ENCODE measurements at places on chromosomes 5 and 9. TPM values are rescaled to one million over a fixed set of nuclear protein-coding genes. Genes with fewer than 3 reads are reported as not detected.

Gene SLC46A2
- total RNA-seq = not detected

Gene GKAP1
- total RNA-seq = 2.7 TPM

Gene IQGAP2
- 4.0 TPM for total RNA-seq

Gene TMEM174
- total RNA-seq = not detected

Gene EPB41L4B
- 1.4 TPM for total RNA-seq

Gene SLC6A3
- not detected for total RNA-seq

Gene CDH6
- 70.2 TPM for total RNA-seq

Gene PCDHGA11
- 0.66 TPM for total RNA-seq

DNA sequence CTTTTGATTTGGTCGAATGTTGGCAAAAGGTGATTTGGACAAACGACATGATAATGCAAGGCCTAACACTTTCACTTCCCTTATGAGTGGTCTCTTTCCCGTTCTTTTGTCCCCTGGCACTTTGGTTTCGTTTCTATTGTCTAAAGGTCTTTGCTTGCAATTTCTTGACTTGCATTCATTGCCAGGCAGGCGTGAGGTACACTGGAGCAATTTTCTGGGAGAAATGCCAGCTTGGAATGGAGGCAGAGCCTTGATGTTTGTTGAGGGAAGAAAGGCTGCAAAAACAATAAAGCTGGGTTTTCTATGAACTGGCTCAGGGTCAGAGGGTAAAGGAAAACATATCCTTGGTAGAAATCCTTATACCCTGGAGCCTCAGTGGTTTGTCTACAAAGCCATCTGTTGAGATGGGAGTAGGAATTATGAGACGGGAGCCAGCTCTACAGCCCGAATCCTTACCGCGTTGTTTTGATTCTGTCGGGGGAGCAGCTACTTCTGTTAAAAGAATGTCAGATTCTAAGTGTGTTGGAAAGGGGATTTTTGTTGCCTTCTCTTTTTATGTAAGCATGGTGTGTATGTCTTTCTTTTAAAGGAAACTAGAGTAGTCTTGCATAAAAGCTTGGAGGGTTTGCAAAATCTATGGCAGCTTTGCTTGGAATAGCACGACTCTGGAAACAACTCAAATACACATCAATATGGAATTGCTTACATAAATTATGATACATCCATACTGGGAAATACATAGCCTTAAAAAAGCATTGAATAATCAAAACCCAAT lies 158.9 kb downstream of the RMI1 start:
- DNase-seq = peak; percentile 75

DNA sequence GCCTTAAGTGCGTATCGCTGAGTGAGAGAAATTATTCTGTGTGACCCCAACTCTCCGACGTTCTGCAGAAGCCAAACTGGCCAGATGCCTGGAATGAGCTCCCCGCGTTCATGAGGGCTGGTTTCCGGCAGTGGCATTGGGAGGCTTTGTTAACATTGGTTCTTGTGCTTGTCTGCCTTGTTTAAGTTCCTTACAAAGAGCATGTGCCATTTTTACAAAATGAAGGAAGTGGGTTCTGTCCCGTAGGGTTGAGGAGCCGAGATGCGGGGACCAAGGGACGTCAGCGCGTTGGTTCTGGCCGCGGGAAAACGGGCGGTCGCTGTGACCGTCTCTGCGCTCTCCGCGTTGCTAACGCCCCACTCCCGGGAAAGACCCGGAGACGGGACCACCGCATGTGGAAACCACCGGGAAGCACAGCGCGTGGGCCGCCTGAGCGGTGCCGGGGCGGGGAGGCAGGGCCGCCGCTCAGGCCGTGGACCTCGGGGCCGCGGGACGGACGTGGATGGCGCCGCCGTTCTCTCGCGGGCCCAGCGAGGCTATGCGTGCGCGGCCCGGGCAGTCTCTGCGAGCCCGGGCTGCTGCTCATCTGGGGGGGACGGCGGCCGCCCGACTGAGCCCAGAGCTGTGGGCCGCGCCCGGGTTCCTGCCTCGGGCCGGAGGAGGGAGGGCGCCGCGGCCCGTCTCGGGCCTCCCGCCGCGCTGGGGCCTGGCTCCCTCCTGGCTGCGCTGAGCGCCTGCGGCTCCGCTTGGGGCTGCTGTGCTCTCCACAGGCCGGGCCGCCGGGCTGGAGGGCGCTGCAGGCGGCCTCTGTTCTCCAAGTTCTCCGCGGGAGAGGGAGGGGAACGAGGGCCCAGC lies 13.4 kb downstream of the RABL6 start:
- no peak for DNase-seq

DNA sequence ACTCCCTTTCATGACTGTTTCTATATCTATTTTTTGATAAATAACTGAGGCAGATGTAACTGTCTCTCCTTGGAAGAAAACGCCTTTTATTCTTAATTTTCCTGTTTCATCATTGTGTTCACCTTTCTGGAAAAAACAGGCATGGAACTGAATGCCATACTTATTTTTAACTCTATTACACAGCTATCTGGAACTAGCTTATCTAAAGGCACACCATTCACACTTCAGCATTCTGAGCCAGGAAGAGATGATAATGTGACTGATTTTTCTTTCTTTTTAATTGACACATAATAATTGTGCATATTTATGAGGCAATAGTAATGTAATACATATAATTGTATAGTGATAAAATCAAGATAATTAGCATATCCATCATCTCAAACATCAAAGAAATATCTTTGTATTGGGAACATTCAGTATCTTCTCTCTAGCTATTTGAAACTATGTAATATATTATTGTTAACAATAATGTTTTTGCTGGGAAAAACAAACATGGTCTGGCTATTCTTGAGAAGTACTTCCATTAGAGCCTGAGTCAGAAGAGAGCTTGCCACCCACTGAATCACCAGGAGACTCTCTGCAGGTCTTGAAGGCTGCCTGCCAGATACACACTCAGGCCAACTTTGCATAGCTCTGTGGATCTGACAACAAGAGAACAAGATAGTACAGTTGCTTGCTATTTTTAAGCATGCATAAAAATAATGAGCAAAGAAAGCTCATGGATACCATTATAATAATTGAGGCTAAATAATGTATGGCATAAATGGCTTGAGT lies 501.0 kb upstream of the EDIL3 start:
- peak; percentile 11 for DNase-seq

- peak; percentile 92 for DNase-seq
Measured at GRCh38 chr9:38227061-38227540, 158.1 kb upstream of the SHB start.

DNA sequence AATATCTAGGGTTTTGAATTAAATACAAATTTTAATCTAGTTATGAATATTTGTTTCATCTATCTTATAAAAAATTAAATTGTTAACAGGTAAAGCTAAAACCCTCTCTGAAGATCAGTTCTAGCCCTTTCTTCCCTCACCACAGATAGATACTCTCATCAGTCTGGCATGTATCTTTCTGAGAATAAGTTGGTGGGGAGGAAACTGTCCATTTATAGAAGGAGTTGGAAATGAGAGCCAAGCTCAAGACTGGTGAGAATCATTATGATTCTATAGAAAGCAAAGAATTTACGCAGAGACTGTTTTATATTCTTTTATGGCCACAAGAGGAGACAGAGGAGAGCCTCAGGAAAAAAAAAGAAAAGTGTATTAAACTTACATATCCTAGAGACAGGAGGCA lies 59.0 kb downstream of the STARD4 start:
- no peak for DNase-seq

- no peak for DNase-seq
Measured at GRCh38 chr5:122493091-122494021, 181.3 kb downstream of the SNCAIP start.

DNA sequence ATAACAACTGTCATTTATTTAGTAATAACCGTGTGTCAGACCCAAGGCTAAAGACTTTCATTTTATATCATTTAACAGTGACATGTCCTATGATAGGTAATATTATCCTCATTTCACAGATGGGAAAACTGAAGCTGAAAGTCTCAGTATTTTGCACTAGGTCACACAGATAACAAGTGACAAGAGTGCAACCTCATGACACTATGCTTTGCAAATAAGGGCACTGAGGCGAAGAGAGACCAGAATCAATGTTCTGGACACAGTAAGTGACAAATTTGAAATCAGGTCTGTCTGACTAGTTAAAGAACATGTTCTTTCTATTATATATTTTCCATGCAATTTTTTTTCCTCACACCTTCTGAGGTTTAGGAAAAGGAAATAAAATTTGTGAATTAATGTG lies 585.7 kb downstream of the LRRC70 start:
- no peak for DNase-seq

DNA sequence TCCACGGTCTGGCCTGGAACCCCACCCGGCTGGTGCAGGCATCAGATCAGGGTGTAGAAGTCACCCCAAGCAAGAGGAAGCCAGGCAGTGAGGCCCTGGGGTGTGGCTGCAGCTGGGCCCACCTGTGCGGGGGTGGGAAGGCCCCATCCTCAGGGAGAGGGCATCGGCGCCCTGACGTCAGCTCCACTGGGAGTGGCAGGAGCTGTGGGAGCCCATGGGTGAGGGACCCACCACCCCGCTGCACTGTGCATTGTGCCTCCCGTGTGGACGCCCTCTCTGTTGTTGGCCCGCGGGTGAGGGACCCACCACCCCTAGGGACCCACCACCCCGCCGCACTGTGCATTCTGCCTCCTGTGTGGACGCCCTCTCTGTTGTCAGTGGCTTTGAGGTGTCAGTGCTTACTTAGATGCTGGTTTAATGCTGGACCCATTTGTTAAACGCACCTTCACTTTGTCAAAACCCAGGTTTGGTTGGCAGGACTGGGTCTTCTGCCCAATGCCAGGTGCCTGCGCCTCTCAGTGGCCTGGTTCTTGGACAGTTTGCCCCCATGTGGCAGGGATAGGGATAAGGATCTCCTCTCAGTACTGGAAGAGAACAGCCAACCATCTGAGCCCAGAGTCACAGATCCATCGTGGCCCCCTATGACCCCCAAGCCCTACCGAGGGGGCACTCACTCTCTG lies 6.9 kb upstream of the EXOC3 start:
- peak; percentile 40 for DNase-seq

DNA sequence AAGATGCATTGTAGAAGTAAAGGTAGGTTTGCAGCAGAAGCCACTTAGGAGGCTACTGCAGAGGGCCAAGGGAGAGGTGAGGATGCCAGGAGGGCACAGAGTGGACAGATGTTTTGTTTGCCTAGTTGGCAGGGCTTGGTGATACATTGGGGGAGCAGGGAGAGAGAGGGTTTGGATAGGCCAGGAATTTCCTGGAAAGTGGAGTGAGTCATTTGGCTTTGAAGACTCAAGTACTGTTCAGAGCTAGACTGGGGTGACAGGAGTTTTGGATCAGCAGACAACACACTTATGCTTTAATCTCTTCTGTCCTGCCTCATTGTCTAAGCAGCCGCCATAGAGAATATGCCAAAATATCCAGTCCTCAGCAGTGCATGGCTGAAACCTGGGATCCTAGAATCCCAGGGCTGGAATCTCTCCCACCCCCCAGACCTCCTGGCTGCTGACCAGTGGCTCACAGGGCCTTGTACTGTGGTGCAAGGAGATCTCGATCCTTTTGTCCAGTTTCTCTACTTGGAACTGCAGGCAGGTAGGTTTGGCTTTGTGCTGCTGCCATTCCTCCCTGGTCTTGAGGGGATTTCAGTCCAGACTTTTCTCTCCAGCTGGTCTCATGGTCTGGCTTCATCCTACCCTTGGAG lies 11.0 kb downstream of the TMEM268 start:
- peak; percentile 14 for DNase-seq

DNA sequence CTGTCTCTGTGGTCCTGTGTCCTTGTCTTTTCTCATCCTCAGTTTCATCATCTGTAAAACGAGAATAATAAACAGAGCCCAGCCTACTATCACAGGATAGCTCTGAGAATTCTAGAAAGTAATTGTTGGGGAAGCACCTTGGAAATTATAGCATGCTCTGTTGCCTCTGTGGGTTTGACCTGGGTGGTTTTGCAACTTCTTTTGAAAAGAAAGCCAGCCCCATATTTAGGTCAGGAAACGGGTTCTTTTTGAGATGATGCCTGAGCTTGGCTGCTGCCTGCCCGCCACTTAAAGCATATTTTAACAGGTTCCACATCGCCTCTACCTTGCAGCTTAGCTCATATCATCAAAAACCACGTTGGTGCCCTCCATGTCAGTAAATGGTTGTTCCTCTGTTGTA lies 111.1 kb downstream of the TLR4 start:
- no peak for DNase-seq

- no peak for DNase-seq
Measured at GRCh38 chr5:179287071-179287470, 58.2 kb downstream of the ADAMTS2 start.

DNA sequence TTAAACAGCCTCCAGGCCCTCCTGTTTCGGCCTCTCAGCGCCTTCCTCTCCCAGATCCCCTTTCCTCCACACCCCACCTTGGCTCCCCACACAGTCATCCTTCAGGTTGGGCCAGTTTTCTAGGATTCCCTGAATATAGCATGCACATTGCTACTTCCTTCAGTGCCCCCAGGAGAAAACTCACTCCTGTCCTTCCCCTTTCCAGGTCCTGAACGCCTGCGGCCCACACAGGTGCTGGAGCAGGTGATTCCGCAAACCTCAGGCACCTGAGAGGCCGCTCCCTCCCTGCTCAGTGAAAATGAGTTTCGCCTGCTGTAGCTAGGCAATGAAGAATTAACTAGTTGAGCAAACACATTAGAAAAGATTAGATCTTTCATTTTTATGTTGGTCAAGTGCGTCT lies 185.0 kb downstream of the MED10 start:
- DNase-seq = no peak

GRCh38 chr9:89317282-89317681 lies 1.0 kb upstream of the SECISBP2 start:
- no peak for DNase-seq

DNA sequence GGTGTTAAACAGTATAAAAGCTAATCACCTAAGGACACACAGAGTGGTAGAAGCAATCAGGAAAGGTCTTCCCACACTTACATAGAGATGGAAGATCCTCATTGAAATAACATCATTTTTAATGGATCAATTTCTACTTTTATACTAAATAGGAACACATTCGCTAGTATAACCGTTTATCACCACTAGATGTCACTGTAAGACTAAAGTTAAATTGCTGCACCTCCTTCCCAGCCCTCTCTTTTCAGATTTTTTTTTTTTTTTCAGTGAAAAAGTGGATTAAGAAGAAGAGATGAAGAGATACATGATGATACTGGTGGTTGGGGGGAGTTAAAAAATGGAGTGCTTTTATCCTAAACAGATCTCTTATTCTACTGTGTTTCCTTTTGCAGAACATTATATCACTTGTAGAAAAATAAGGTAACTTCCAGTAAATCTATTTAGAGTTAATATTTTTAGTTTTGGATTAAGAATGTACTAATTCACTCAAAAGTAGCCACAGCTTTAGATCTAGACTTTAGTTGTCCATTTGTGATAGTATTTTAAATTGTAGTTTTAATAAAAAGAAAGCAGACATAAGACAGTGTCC lies 116.9 kb upstream of the ARRDC3 start:
- DNase-seq = peak; percentile 53

- no peak for DNase-seq
Measured at GRCh38 chr5:10584714-10585517, 21.0 kb downstream of the ANKRD33B start.

Data from H4 (cell line).